ENCODE measurements at places on chromosomes 5 and 9.
A peak's percentile ranks its signal among the peaks of the same experiment; 100 is the strongest.

GRCh38 chr5:102591650-102592049 is 92.8 kb upstream of the SLCO6A1 start:
- no peak for DNase-seq

GRCh38 chr9:137458194-137459151 is 661 bp downstream of the NSMF start:
- DNase-seq = peak; percentile 47

DNA sequence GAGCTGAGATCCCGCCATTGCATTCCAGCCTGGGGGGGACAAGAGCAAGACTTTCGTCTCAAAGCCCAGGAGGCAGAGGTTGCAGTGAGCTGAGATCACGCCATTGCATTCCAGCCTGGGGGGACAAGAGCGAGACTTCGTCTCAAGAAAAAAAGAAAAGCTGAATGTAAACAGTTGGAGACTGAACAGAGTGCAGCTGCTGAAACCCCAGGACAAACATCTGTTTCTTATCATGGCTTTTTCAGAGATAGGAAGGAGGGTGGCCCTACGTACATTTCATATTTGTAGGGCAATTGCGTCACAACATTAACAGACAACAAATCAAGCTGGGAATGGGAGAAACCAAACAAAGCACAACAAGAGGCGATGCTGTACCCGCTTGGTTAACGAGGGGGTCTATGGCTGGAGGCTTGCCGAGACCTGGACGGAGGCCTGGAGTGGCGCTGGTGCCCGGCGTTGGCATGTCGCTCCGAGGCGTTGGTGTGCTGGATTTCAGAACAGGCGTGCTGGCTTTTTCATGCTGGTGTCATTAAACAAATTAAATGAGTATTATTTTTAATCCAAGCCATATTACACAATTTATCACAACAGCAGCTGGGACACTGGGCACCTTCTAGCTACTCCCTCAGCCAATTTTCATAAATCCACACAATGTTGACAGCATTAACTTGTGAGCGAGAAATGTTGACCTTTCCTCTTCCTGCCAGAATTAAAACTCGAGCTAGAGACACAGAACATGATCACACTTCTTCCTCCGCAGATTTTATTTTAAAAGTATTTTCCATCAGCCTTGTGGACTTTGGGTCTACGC is 76.1 kb downstream of the TLE1 start:
- DNase-seq = no peak

- DNase-seq = no peak
Observed at GRCh38 chr5:169162407-169162806, 138.5 kb downstream of the SLIT3 start.

DNA sequence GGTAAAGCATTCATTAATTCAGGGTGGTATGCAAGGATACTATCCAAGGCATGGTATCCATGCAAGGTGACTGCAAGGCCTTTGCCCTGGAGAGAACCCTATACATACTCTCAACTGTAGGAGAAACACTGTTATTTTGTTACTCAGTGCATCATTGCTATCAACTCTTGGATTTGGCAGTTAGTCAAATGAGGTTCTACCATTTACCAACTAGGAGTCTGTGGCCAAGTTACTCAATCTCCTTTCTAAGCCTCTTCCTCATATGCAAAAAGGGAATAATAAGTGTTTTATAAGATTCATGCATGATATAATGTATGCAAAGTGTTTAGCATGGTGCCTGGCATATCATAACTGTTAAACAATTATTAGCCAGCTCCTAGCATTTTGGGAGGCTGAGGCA is 4.0 kb downstream of the PCDHGC3 start:
- no peak for DNase-seq

DNA sequence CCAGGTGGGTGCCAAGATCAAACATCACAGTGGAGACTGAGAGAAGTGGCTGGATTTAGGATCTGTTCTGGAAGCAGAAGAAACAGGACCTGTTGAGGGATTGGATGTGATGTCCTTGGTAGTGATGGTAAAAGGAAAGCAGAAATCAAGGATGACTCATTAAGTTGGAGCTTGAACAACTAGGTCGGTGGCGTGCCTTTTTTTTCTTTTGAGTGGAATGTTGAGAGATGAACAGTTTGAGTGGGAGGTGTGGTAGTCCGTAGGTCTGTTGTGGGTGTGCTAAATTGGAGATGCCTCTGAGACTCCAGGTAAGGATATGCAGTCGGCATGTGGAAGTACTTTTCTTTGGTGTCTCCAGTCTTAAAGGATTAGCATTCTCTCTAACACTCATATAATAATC is 92.1 kb upstream of the IL12B start:
- no peak for DNase-seq

- DNase-seq = peak; percentile 69
Observed at GRCh38 chr5:180126716-180127681, 55.4 kb upstream of the RNF130 start.

DNA sequence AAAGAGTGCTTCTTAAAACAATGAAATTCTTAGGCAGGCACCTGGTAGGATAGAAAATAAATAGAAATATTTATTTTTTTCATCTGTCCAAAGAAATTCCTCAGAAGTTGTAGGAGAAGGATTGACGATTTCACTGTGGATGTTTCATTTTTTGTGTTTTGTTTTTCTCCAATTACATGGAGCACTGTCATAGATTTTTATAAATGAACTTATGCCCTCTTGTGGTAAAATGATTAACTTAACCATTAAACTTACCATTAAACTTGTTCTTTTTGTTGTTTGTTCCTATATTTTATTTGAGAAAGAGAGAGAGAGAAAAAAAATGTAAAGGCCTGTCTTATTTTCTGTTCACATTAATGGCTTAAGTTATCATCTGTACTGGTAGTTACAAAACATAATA is 339.2 kb downstream of the PRR16 start:
- no peak for DNase-seq

- DNase-seq = no peak
Observed at GRCh38 chr5:118233606-118234005, 754.7 kb downstream of the DTWD2 start.

DNA sequence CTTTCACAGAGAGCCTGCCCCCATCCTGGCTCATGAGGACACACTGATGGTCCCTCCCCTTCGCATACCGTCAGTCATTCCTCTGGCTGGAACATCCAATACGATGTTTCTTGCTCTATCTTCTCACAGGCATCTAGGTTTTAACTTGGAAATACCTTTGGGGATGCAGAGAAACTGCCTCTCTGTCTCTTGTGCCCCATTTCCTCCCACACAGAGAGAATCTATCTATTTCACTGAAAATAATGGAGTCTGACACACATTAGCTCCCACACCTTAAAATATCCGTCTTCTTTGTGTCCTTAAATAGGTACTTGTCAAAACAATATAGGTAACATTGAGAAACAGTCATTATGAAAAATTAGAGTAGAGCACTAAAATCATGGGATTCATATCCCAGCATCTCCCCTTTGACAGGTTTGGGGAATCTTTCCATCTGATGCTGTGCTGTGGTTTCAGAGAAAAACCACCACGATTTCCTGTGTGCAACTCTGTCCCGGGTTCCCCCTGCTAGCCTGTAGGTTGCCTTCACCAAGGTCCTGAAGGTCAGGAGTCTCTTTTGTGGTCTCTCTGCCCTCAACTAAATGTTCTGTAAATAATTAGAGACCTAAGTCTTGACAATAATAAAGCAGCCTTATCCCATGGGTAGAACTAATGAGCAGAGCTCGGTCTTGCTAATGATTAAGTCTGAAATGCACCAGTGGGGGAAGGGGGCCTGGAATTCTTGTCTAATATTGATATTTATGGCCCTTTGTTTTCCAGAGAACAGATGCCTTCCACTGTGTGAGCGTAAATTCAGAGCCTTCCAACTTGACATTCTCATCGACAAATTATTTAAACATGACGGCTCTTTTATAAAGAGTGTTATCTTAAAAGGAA is 371.0 kb downstream of the ICE1 start:
- no peak for DNase-seq

Data from nephron progenitor cell (in vitro differentiated cells).